ENCODE measurements at places on chromosomes 6 and 20.

GRCh38 chr6:157128235-157128775 lies 195.0 kb downstream of the TMEM242 start:
- no peak for DNase-seq

DNA sequence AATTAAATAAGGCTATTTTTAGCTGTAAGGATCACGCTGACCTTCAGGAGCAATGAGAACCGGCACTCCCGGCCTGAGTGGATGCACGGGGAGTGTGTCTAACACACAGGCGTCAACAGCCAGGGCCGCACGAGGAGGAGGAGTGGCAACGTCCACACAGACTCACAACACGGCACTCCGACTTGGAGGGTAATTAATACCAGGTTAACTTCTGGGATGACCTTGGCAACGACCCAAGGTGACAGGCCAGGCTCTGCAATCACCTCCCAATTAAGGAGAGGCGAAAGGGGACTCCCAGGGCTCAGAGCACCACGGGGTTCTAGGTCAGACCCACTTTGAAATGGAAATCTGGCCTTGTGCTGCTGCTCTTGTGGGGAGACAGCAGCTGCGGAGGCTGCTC lies 84.0 kb downstream of the RAMACL start:
- DNase-seq: no peak

- DNase-seq: no peak
Observed at GRCh38 chr6:160378882-160379281, 30.7 kb downstream of the SLC22A3 start.

DNA sequence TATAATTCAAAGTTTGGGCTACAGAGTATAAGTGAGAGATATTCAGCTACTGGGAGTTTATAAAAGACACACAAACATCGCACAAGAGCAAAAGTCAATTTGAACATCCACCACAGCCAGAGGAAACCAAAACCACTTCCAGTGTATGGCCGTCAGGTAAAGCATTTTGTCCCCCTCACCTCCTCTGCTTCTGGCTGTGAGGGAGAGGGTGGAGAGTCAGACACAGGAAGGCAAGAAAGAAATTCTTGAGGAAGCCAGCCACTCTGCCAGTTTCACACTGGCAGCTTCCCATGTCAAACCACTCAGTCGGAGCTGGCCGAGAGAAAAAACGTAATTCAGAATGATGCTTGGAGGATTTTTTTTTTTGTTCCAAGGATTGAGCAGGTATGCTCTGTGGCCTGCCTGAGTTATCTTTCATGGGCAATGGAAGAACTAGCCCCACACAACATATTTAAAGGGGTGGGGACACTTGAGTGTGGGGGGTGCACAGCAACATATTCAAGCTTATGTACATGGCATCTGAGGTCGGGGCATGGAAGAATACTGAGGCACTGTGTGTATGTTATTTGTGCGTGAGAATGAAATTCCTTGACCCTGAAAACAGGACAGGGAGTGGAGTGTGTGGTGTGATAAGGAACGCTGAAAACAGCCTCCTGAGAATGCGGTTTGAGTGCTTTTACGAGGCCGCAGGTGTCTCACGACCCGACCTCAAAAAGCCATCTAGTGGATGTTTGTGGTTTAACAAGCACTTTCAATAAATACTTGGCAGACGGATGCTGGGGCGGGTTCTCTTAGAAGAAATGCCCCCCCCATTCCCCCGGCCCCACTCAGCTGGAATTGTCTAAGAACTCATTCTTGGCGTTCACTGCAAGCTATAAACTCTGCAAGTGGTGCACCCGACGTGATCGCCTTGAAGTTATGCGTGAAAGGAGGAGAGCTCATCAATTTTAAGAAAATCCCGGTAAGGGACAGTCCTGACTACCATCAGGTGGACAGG lies 27.5 kb upstream of the ZBTB22 start:
- DNase-seq: peak; percentile 84

DNA sequence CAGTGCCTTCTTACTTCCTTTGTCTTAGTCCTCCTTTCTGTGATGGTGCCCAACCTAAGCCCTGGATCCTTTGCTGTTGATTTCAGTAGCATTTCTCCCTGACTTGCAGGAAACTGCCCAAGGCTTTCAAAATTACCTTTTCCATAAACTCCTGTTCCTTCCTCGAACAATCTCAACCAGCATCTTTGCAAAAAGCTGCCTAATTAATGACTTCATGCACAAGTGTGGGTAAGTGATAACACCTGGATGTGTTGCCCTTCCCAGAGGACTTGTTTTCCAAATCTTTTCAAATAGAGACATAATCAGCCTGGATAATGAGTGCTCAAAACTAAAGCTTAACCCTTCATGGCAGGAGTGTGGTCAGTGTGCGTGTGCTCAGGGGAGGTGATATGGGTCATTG lies 118.0 kb downstream of the PCSK2 start:
- no peak for DNase-seq

GRCh38 chr20:14113416-14113815 lies 118.1 kb downstream of the MACROD2 start:
- no peak for DNase-seq

- no peak for DNase-seq
Observed at GRCh38 chr20:37378420-37378784, 32.5 kb downstream of the SRC start.

- DNase-seq: no peak
Observed at GRCh38 chr6:108846628-108847027, 1.6 kb upstream of the ARMC2 start.

GRCh38 chr6:71197267-71197666 lies 91.3 kb upstream of the OGFRL1 start:
- no peak for DNase-seq

DNA sequence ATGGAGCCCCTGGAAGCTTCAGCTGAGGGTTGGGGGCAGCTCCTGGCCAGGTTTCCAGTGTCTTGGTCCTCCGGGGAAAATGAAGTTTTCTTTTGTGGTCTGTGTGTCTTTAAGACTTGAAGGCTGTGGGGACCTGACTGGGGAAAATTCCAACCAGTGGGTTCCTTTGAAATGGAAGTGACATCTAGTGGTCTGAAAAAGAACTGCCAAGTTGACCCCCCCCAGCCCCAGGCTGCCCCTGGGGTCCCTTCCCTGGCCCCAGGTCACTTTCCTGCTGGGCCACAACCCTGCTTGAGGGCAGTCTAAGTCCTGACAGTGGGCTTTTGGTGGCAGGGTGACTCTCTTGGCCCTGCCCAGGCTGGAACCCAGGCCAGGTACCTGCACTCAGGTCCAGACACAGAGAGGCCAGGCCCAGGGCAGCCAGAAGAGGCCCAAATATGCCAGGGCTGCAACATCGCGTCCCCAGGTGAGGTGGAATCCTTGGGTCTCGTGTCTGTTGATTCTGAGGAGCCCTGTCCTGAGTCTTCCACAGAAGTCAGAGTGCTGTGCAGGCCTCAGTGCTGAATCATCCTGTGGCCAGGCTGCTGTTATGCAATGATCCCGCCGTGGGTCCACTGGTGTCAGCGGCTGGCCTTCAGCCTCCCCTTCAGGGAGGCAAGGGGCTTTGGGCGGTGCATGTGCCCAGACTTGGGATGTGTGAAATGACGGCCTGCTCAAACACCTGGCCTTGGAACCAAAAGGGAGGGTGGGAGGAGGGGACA lies 68.4 kb downstream of the VEGFA start:
- DNase-seq: peak; percentile 68

DNA sequence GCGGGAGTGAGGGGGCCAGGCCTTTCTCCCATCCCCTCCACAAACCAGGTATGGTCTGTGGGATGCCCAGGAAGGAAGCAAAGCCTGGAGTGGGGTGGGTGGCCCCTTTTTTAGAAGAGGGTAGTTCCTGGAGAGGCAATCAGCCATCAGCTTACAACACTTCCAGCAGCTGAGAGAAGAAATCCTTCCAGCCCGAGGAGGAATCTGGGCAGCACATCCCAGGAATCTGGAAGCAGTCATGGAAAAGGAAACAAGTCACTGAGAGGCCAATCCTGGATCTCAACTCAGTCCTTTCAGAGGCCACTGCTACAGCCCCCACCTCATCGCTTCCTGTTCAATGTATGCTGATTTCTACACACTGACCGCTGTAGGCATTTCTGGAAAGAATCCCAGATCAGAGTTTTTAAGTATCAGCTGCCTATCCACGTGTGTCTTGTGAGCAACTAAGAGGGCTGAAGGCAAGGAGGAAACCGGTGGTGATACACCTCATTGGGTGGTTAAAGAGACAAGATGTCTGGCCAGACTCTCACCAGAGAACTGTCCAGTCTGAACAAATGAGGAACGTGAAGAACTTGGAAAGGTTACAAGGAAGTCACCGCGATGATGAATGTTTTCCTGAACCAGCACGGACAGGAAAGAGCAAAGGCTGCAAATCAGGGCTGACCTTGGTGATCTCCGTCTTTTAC lies 92.9 kb upstream of the SHLD1 start:
- peak; percentile 76 for DNase-seq

DNA sequence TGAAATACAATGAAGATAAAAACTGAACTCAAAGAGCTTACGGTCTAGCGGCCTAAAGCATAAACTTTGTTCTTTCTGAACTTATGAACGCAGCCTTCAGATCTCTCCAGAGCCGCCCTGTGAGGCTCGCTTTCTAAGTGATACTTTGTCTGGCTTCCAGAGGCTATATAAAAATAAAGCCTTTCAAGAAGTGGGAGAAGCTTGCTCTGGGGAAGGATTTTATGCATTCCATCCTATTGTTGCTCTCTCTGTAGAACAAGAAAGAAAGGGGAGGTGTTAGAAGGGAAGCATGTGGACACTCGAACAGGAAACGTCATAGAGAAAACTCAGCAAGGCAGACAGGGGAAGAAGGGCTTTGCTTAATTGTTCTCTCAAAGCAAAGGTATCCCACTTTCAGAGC lies 77.0 kb downstream of the TBX18 start:
- DNase-seq: no peak

DNA sequence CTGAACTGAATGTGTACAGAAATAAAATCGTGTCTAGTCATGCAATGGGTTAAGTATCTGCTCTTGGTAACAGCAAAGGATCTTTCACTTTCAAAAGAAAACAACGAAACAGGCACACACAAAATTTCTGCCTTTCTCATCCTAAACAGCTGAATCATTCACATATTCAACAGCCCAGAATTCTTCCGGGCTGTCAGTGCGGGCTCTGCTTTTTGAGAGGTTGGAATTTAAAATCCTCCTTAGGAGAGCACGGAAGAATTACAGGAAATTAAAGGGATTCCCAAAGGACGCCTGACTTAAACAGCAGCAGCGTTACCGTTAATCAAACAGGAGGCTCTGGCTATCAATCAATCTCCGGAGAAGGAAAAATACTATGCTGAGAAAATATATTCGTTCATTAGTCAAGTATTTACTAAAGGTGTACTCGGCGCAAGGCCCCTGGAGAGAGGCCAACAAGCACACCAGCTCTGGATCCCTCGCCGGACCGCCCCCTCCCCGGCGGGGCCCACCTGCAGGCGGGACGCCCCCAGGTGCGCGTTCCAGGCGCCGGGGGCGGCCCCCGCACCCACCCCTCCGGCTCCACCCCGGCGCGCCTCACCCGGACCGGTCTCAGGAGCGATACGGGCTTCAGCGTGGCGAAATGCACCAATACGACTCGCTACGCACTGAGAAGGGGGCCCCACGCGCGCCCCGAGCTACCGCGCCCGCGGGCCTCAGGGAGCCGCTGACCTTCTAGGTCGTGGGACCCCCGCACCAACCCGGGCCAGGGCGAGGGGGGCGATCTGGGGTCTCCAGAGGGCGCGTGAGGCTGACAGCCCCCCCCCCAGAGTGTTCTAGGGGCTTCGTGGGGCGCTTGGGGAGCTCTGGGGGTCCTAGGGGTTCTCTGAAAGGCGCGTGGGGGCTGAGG lies 1.0 kb downstream of the NAPB start:
- DNase-seq: peak; percentile 74

GRCh38 chr6:7204726-7205125 lies 97.0 kb downstream of the RREB1 start:
- DNase-seq: no peak

GRCh38 chr6:84575264-84575663 lies 189.1 kb downstream of the TBX18 start:
- DNase-seq: no peak
